ENCODE measurements at places on chromosomes 5 and 9.

DNA sequence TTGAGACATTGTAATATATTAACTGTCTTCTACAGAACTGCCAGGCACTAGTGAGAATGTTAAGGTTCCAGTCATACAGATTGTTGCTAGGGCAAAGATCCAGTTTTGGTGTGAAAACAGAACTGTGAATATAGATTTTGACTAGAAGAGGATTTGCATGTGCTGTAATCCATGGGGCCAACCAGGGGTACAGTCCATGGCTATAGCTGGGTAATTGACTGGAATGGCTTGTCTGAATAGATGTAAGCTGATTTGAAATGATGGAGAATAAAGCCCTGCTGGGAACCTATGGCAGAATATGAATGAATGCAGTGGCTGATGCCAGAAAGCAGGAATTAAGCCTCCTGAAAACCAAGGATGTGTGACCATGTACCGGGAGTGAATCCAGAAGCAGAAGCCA lies 748.5 kb upstream of the CDH10 start:
- DNase-seq: no peak

DNA sequence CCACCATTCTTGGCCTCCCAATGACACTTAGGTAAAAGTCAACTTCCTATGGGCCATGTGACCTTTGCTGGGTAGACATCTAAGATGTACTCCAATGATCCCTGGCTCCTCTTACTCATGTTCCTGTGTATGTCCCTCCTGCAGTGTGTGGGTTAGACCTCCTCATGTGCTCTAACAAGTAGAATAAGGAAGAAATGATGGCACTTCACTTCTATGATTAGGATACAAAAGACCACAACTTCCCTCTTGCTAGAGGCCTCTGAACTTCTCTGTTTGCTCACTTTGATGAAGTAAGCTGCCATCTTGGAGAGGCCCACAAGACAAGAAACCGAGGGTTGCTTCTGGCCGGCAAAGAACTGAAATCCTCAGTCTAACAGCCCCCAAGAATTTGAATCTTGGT lies 131.8 kb downstream of the TAF11L14 start:
- DNase-seq: no peak

DNA sequence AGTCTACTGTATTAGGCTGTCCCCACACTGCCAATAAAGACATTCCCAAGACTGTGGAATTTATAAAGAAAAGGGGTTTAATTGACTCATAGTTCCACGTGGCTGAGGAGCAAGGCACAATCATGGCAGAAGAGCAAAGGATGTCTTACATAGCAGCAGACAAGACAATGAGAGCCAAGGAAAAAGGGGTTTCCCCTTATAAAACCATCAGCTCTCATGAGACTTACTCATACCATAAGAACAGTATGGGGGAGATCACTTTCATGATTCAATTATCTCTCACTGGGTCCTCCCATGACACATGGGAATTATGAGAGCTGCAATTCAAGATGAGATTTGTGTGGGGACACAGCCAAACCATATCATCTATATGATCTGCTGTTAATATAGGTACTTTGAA lies 14.8 kb upstream of the FSTL4 start:
- no peak for DNase-seq

DNA sequence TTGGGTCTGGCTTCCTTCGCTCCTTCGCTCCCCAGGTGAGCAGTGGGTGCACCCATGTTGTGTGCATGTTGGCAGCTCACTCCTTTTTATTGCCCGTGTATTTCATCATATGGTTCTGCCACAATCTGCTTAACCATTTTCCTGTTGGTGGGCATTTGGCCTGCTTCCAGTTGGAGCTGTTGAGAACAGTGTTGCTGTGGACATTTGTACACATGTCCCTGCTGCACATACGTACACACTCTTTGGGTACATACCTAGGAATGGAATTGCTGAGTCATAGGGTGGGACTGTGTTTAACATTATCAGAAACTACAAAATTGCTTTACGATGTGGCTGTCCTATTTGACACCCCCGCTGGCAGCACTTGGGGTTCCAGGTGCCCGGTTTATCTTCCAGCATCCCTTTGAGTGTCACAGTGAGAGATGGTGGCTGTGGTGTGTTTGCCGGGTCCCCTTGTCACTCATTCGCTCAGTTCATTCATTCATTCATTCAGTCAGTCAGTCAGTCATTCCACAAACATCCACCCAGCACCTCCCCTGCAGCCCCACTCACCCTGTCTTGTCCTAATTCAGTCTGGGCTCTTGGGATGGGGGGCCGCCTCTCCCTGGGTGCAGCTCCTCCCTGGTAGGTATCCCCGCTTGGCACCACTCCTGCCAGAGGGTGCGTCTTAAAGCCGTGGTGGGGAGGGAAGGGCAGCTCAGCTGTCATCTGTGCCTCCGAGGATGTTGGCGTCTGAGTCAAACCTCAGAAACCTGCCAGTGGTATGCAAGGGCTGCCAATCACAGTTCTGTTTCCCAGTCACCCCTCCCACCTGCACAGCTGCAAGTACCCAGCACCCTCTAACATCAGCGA lies 7.9 kb upstream of the FIBCD1 start:
- DNase-seq: no peak

- DNase-seq: no peak
Observed at GRCh38 chr9:84146893-84147710, 166.5 kb downstream of the RMI1 start.

- no peak for DNase-seq
Observed at GRCh38 chr9:81682797-81683196, 6.5 kb downstream of the TLE1 start.

DNA sequence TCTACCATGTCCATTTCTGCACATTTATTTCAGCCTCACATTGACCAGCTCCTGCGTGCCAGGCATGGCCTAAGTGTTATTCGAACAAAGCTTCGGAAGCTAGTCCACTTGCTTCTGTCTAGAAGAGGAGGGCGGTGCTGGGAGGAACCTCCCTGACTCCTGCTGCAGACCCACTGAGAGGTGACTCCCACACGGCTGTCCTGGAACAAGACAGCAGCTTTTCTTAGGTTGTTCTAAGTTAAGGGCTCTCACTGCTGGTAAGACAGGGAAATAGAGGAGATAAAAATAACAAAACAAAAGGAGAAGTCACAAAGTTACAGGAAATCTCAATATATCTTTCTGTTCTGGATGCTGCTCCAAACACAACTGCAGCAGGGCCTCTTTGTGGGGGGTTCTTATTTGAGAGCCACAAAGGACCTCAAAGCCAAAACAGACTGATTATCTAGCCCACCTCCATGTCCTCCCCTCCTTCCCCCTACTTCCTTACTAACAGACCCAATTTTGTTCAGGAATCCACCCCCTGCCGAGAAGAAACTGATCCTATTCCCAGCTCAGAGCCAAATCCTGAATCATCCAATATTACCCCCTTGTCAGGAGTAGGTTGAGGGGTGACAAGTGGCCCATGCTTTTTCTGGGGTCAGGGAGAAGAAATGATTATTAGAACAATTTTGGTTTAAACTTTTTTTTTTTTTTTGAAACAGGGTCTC lies 28.4 kb upstream of the KCNIP1 start:
- no peak for DNase-seq

GRCh38 chr9:117091529-117091928 lies 323.3 kb downstream of the ASTN2 start:
- DNase-seq: no peak

- no peak for DNase-seq
Observed at GRCh38 chr5:72434056-72434780, 73.0 kb downstream of the ZNF366 start.

DNA sequence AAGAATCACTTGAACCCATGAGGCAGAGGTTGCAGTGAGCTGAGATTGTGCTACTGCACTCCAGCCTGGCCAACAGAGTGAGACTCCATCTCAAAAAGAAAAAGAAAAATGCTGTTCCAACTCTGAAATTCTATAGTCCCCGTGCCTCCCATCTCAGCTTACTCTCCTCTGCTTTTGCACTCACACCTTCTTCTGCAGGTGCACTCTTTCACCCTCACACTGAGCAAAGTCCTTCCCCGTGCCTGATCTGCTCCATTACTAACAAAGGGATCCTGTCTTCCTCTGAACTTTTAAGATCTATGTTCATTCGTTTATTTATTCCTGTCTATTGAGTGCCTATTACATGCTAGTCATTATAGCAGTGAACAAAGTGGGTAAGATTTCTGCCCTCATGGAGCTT lies 47.8 kb downstream of the SUSD1 start:
- no peak for DNase-seq

GRCh38 chr9:35262064-35262463 lies 100.3 kb downstream of the UNC13B start:
- DNase-seq: no peak

DNA sequence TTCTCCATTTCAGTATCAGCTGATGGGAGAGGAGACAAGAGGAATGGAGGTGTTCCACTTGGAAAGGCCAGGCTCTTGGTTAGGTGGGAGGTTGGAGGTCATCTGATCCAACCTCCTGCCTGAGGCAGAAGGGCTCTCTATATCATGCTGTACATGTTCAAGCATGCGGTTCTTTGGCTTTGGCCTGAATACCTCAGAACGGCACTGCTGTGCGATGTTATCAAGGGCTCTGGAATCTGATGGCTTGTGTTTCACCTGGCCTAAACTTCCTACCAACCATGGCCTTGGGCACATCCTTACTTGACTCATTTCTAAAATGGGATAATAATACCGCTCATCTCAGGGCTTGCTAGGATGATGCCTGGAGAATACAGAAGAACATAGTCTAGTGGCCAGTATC lies 90.1 kb upstream of the FAM169A start:
- DNase-seq: no peak

DNA sequence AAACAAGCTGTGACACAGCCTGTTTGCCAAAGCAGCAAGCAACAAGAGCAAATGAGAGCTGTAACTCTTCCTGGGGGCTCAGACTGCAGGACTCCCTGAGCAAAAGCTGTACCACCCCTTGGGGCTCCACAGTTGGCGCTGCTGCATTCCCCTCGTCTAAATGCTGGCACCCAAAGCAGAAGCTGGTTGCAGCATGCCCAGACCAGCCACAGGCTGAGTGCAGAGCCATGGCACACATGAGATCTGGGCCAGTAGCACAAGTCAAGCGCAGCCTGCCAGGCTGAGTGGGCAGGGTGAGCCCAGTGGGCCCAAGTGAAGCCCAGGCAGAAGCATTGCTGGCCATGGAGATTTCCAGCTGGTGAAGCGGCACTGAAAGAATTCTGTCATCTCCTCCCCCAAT lies 157.3 kb upstream of the GRAMD2B start:
- DNase-seq: no peak

- no peak for DNase-seq
Observed at GRCh38 chr5:155402927-155403640, 389.5 kb downstream of the KIF4B start.

DNA sequence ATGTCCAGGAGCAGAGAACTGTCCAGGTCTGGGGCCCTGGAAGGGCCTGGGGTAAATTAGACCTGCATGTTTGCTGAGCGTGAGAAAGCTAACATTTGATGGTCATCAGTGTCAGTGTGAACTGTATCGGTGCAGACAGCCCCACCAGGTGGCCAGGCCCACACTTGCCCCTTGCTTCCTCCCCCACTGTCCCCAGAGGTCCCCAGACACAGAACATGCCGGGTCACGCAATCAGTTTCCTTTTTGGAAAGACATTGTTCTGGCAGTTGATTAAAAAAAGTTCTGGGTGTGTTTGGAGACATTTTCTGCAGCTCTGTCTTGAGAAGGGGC lies 1.5 kb downstream of the NKD2 start:
- no peak for DNase-seq
